ENCODE measurements at places on chromosomes 16 and 17. TPM values are rescaled to one million over a fixed set of nuclear protein-coding genes. Genes with fewer than 3 reads are reported as not detected.

- DNase-seq = no peak
These were observed 164.4 kb upstream of the CIBAR2 start for GRCh38 chr16:85276721-85277120.

DNA sequence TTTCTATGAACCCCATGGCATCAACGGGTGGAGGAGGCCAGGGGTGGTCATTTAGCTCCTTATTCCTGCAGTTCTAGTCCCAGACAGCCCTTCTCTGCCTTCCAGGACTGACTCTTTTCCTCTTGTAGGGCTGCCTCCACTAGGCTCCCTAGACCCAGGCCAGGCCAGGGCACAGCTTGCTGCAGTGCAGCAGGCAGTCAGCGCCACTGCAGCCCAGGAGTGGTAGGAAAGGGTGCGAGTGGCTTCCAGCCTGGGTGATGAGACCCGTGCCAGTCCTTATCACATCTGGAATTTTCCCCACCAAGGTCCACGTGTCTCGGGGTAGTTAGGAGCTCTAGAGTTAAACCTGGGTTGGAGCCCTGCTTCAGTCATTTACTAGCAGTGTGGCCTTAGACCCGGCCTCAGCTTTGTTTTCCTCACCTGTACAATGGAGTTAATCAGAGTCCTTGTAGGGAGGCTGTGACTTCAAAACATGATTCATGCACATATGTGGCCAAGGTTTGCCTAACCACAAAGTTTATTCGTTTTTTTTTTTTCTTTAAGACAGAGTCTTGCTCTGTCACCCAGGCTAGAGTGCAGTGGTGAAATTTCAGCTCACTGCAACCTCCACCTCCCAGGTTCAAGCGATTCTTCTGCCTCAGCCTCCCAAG is 4.7 kb downstream of the SLC5A11 start:
- DNase-seq = no peak

DNA sequence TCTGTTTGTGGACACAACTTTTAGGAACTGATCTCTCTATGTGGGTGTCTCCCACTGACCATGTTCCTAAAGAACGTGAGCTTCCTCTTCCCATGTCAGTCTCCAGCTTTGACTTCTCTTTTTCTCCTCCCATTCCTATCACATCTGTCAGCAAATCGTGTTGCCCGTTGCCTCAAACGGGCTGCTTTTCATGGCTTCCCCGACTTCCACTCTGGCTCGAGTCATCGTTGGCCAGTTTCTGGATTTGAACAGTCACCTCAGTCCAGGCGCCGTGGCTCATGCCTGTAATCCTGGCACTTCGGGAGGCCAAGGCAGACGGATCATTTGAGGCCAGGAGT is 5.4 kb downstream of the ABCC1 start:
- DNase-seq = no peak

The RDM1 gene
- total RNA-seq = 0.41 TPM

The KRT14 gene
- total RNA-seq = not detected

The KRT31 gene
- total RNA-seq = 1.2 TPM

The OR1F1 gene
- 0.41 TPM for total RNA-seq

The RNF112 gene
- total RNA-seq = 26.1 TPM
